ENCODE measurements at places on chromosomes 6 and 20. TPM values are rescaled to one million over a fixed set of nuclear protein-coding genes. Genes with fewer than 3 reads are reported as not detected.

HSPA1L gene
- 3.7 TPM for total RNA-seq

OPN5 gene
- total RNA-seq = not detected

SLC17A3 gene
- total RNA-seq = not detected

GRCh38 chr6:6678185-6678671 lies 89.7 kb downstream of the LY86 start:
- DNase-seq = no peak
- H3K27me3 ChIP-seq = no peaks in the 10 kb centered on the region
- H3K36me3 ChIP-seq = no peaks in the 10 kb centered on the region
- no peak overlapping the region for H3K4me3 ChIP-seq

- peaks cover 39% of the 10 kb centered on the region for H3K36me3 ChIP-seq
- DNase-seq = no peak
- no peaks in the 10 kb centered on the region for H3K27me3 ChIP-seq
- H3K4me1 ChIP-seq = peaks cover 53% of the 10 kb centered on the region
- H3K4me3 ChIP-seq = peak overlapping the region; percentile 82
- H3K27ac ChIP-seq = peak overlapping the region; percentile 86
These were observed 645 bp downstream of the DDX39B start for GRCh38 chr6:31541059-31541657.

DNA sequence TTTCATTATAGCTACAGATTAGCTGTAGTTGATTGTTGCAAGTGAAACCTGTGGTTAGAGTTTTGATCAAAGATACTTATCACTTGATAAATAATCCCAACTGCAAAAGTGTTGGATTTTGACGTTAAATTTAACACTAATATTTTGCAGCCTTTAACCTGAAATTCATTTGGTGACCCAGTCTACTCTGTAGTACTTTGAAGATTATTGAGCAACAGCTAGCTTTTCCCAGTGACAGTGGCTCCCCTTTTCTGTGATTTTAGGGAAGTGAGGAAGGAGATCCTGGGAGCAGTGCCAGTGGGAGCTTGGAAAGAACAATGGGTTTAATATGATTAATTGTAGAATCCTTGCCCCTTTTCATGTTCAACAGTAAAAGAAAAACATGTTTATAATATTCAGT lies 76.9 kb downstream of the NCOA3 start:
- H3K27me3 ChIP-seq = no peaks in the 10 kb centered on the region
- no peak for DNase-seq
- no peaks in the 10 kb centered on the region for H3K36me3 ChIP-seq
- H3K27ac ChIP-seq = peak overlapping the region; percentile 60

DNA sequence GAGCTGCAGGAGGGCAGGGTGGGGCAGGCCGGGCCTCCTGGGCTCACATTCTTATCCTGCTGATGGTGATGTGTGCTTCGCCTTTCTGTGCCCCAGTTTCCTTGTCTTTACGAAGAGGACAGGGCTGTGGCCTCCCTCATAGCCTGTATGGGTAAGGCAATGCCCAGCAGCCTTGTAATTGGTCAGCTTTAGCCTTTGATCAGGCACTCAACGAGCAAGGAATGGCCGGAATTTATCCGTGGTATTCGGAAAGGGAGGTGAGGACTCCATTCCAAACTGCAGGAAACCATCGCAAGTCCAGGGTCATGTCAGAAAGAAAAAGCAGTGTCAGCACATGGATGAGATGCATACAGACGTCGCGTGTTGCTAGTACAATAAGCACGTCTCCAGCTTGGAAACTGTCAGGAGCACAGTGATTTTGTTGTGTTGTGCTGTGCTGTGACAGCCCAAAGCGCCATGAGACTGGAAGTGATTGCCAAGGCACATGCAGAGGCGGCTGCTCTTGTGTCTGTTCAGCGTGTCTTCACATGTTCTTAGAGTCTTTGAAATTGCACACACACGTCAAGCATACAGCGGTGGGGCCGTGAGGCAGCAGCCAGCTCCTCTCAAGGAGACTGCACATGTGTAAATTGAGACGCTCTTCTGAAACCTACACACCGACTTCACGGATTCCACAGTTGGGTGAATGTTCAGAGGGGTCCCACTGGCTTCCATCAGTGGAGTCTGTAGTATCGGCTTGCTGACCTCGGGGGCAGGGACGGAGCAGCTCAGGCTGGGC lies 6.2 kb downstream of the SS18L1 start:
- peaks cover 24% of the 10 kb centered on the region for H3K36me3 ChIP-seq
- H3K27me3 ChIP-seq = no peaks in the 10 kb centered on the region
- no peak overlapping the region for H3K27ac ChIP-seq
- no peak for DNase-seq
- H3K4me3 ChIP-seq = no peak overlapping the region

- no peak for DNase-seq
- no peak overlapping the region for H3K4me3 ChIP-seq
- H3K36me3 ChIP-seq = no peaks in the 10 kb centered on the region
- peaks cover 35% of the 10 kb centered on the region for H3K4me1 ChIP-seq
- no peak overlapping the region for H3K27ac ChIP-seq
These were observed 20.2 kb upstream of the TNFAIP3 start for GRCh38 chr6:137846772-137847313.

- no peaks in the 10 kb centered on the region for H3K4me1 ChIP-seq
- DNase-seq = no peak
- H3K36me3 ChIP-seq = no peaks in the 10 kb centered on the region
- no peak overlapping the region for H3K27ac ChIP-seq
These were observed 48.9 kb upstream of the TFAP2A start for GRCh38 chr6:10463491-10464481.

DNA sequence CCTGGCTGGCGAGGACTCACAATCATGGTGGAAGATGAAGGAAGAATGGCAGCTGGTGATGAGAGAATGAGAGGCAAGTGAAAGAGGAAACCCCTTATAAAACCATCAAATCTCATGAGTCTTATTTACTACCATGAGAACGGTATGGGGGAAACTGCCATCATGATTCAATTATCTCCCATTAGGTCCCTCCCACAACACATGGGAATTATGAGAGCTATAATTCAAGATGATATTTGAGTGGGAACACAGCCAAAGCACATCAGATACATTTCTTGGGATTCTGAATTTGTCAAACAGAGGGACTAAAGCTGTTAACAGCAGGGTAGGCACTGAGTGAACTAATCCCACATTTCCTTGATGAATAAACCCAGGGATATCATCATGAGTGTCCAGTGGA lies 116.2 kb upstream of the PLCB4 start:
- no peak overlapping the region for H3K27ac ChIP-seq
- DNase-seq = no peak
- peaks cover 16% of the 10 kb centered on the region for H3K4me1 ChIP-seq
- no peak overlapping the region for H3K4me3 ChIP-seq
- no peaks in the 10 kb centered on the region for H3K36me3 ChIP-seq

DNA sequence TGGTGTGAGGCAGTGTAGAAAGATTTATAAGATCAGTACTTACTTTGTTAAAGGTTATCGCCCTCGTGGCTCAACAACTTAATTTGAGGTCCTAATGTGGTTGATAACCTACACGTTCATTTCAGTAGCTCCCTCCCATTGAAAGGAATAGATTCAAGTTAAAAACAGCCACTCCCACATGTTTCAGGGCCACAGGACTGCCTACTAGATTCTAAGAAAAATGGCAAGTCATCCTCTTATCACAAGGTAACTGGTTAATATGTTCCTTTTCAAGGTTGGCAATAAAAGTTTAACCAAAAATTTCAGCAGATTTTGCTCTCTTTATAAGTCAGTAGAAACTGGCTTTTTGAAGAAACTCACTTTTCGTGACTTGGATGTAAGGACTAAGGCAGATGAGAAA lies 17.1 kb downstream of the GSTA2 start:
- no peak overlapping the region for H3K4me3 ChIP-seq
- DNase-seq = peak; percentile 31
- H3K36me3 ChIP-seq = no peaks in the 10 kb centered on the region

- H3K27me3 ChIP-seq = peaks cover 4% of the 10 kb centered on the region
- no peaks in the 10 kb centered on the region for H3K4me1 ChIP-seq
- no peak overlapping the region for H3K4me3 ChIP-seq
- no peak for DNase-seq
- no peaks in the 10 kb centered on the region for H3K36me3 ChIP-seq
These were observed 82.8 kb downstream of the COL9A1 start for GRCh38 chr6:70219943-70220613.

DNA sequence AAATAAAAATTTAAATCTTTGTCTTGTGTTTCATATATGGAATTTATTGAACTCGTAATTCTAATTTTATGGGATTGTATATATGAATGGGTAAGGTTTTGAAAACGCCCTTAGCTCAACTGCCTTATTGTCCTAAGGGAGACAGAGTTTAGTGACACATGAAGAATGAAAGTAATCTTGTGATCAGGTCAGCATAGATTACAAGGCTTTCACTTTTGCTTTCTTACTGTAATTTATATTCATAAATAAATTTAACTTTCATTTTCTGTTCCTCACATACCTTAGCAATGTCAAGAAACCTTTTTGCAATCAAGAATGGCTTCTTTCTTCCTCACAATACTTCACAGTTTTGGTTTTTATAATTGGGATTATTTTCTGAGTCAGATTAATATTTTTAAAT lies 14.4 kb downstream of the KPNA5 start:
- H3K27ac ChIP-seq = no peak overlapping the region
- no peaks in the 10 kb centered on the region for H3K27me3 ChIP-seq
- H3K4me3 ChIP-seq = no peak overlapping the region
- no peak for DNase-seq

- no peak overlapping the region for H3K27ac ChIP-seq
- H3K4me1 ChIP-seq = no peaks in the 10 kb centered on the region
- no peaks in the 10 kb centered on the region for H3K27me3 ChIP-seq
These were observed 16.3 kb downstream of the RAD21L1 start for GRCh38 chr20:1242099-1242498.

- no peak for DNase-seq
- H3K4me1 ChIP-seq = no peaks in the 10 kb centered on the region
- H3K4me3 ChIP-seq = no peak overlapping the region
- no peak overlapping the region for H3K27ac ChIP-seq
These were observed 70.8 kb downstream of the TULP4 start for GRCh38 chr6:158383057-158383456.

GRCh38 chr20:18258126-18258860 lies 30.0 kb upstream of the ZNF133 start:
- H3K36me3 ChIP-seq = no peaks in the 10 kb centered on the region
- DNase-seq = peak; percentile 53
- H3K27me3 ChIP-seq = no peaks in the 10 kb centered on the region
- no peaks in the 10 kb centered on the region for H3K4me1 ChIP-seq

GRCh38 chr6:40714143-40714542 lies 127.0 kb upstream of the LRFN2 start:
- no peaks in the 10 kb centered on the region for H3K27me3 ChIP-seq
- no peak overlapping the region for H3K4me3 ChIP-seq
- peaks cover under 1% of the 10 kb centered on the region for H3K4me1 ChIP-seq

DNA sequence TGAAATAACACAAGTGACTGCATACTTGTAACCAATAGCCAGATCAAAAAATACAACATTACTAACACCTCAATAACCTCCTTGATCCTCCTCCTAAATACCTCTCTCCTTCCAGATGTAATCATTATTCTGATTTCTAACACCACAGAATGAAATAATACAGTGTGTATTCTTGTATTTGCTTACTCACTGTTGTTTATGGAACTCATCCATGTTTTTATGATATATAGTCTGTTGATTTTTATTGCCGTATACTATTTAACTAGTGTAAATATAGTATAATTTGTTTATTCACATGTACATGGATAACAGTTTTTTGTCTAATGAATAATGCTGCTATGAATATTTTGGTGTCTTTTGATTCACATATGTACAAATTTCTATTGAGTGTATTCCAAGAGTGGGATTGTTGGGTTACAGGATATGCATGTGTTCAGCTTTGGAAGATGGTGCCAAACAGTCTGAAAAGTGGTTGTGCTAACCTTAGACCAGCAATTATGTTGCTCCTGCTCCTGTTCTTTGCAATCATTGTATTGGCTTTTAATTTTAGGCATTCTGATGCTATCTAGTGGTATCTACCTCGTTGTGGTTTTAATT lies 11.5 kb downstream of the TTK start:
- no peaks in the 10 kb centered on the region for H3K36me3 ChIP-seq
- H3K27ac ChIP-seq = no peak overlapping the region
- H3K4me3 ChIP-seq = no peak overlapping the region
- DNase-seq = no peak

GRCh38 chr6:104710543-104711335 lies 149.0 kb downstream of the HACE1 start:
- no peaks in the 10 kb centered on the region for H3K27me3 ChIP-seq
- no peaks in the 10 kb centered on the region for H3K36me3 ChIP-seq
- H3K4me1 ChIP-seq = no peaks in the 10 kb centered on the region
- no peak overlapping the region for H3K4me3 ChIP-seq
- no peak overlapping the region for H3K27ac ChIP-seq
- no peak for DNase-seq

DNA sequence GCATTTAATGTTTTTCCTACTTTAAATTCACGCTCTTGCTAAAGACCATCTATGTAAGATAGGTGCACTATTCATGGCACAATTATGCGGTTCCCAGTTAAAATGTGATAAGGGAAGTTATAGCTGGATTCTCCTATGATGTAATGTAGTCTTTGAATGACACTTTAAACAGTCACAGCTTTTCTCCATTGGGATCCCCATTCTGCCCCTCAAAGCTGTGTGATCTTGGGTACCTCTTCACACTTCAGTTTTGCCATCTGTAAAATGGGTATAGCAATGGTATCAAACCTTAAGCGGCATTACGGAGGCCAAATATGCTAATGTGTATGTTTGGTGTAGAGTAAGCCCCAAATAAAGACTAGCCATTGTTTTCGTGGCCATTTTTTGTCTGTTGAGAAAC lies 64.7 kb upstream of the ZNF217 start:
- no peak for DNase-seq
- peak overlapping the region; percentile 4 for H3K27ac ChIP-seq
- H3K27me3 ChIP-seq = no peaks in the 10 kb centered on the region
- peaks cover 23% of the 10 kb centered on the region for H3K4me1 ChIP-seq

GRCh38 chr6:166382500-166382932 lies 224 bp downstream of the MPC1 start:
- no peaks in the 10 kb centered on the region for H3K27me3 ChIP-seq

GRCh38 chr20:42110301-42110700 lies 492.1 kb upstream of the CHD6 start:
- no peak overlapping the region for H3K4me3 ChIP-seq
- H3K4me1 ChIP-seq = no peaks in the 10 kb centered on the region
- H3K36me3 ChIP-seq = no peaks in the 10 kb centered on the region
- H3K27ac ChIP-seq = no peak overlapping the region
- no peaks in the 10 kb centered on the region for H3K27me3 ChIP-seq

- no peak for DNase-seq
- H3K27ac ChIP-seq = no peak overlapping the region
- no peaks in the 10 kb centered on the region for H3K4me1 ChIP-seq
- no peaks in the 10 kb centered on the region for H3K27me3 ChIP-seq
- no peaks in the 10 kb centered on the region for H3K36me3 ChIP-seq
These were observed 48.7 kb upstream of the ERVFRD-1 start for GRCh38 chr6:11160199-11160598.

DNA sequence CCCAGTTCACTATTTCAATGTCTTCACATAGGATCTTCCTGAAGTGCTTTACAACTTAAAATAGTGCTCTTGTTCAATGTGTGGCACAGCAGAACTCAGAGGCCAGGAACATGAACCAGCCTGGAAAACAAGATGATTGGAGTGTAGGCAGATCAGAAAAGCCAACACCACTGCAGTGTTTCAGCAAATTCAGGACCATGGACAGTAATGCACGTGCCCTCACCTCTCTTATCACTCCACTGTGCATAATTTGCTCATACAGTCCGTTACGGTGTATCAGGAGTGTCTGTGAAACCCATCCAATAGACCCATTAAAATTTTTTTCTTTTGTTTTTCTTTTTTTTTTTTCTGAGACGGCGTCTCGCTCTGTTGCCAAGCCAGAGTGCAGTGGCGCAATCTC lies 27.6 kb upstream of the HACE1 start:
- no peaks in the 10 kb centered on the region for H3K4me1 ChIP-seq
- DNase-seq = no peak
- H3K27ac ChIP-seq = no peak overlapping the region
- H3K27me3 ChIP-seq = no peaks in the 10 kb centered on the region
- H3K36me3 ChIP-seq = no peaks in the 10 kb centered on the region
